MCF 10A (cell line): ENCODE measurements at places on chromosomes 2 and 18. TPM values are rescaled to one million over a fixed set of nuclear protein-coding genes. Genes with fewer than 3 reads are reported as not detected.

DNA sequence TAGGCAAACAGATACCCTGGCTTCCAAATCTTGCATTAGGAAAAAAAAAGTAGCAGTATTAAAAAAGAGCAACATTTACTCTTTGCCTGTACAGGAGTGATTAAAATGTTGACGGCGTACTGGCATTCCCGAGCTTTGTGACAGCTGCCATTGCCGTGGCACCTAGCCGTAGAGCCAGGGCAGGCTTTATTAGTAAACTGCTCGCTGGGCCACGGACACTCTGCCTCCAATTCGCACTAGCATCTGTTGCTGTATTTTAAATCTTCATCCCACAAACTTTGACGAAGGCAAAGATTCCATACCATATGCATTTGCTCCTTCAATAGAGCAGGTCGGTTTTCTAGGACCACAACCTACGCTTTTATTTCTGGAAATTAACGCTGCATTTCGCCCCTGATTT is 44.5 kb upstream of the EPHA4 start:
- no peak for DNase-seq
- H3K36me3 ChIP-seq, result peaks cover 6% of the 10 kb centered on the region
- no peak overlapping the region for H3K27ac ChIP-seq
- no peak overlapping the region for H3K4me3 ChIP-seq
- no peaks in the 10 kb centered on the region for H3K27me3 ChIP-seq

GRCh38 chr2:32805104-32806095 is 141.4 kb upstream of the LTBP1 start:
- H3K27ac ChIP-seq, result no peak overlapping the region
- H3K27me3 ChIP-seq, result no peaks in the 10 kb centered on the region
- H3K4me3 ChIP-seq, result no peak overlapping the region

DNA sequence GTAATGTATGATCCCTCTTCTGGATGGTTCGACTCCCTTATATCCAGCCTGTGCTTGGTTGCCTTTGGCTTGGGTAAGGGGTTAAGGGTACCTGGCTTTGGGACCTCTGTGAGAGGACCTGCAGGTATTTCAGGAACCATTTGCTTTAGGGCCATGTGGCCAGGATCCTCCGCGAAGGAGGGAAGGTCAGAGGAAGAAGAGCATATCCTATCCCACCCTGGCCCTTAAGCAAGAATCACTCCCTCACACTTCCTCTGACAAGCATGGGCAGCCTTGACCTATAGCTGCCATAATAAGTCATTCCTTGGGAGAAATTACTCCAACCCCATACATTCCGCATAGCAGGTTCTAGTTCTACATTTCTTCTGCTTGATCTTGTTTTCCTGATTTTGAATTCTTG is 59.1 kb upstream of the TXNDC2 start:
- peaks cover 35% of the 10 kb centered on the region for H3K4me1 ChIP-seq
- no peak for DNase-seq

DNA sequence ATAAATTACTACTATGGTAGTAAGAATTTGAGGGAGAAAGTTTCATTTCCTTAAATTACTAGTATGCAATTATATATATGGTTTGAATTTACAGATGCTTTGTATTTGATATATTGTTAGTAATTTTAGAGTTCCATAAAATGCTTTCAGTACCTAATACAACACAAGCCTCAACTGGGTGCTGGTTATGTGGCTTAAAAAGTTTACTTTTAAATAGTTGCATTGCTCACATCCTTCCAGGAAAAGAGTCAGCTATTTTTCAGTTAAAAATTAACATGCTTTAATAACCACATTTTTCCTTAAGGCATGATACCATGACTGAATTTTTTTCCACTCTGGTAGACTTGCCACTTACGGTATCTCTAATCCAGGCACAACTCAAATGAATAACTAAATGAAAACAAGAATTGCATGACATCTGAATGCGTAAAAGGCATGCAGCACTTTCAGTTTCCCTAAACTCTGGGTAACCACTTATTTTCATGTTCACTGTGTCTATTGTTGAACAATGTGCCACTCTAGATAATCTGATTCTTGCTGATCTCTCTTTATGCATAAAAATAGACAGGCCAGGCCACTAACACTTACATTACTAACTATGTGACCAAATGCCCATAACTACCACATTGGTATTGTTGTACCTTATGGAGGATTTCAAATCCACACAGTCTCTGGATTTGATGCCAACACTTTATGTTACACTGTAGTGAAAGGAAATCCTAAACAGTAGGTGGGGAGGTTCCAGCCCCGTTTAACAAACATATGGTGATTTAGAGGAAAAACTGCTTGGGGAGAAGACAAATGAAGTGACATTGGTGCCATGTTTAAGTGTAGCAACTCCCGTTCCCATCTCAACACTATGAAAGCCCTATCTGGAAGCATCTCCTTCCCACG is 35.5 kb upstream of the SLC35F5 start:
- H3K4me3 ChIP-seq, result no peak overlapping the region
- H3K4me1 ChIP-seq, result no peaks in the 10 kb centered on the region
- H3K36me3 ChIP-seq, result no peaks in the 10 kb centered on the region
- no peak overlapping the region for H3K27ac ChIP-seq
- no peak for DNase-seq
- no peaks in the 10 kb centered on the region for H3K27me3 ChIP-seq

- peaks cover 18% of the 10 kb centered on the region for H3K4me1 ChIP-seq
- H3K4me3 ChIP-seq, result peak within 1 kb of the TSS; percentile 86
- H3K27ac ChIP-seq, result peak within 1 kb of the TSS; percentile 91
- no peaks in the 10 kb centered on the region for H3K27me3 ChIP-seq
Observed at GRCh38 chr2:213151437-213152064, at the start of gene IKZF2. IKZF2 (minus strand) TSS chr2:213151612; CDS start chr2:213148629, 2,983 bp downstream.

- no peak overlapping the region for H3K27ac ChIP-seq
- H3K36me3 ChIP-seq, result no peaks in the 10 kb centered on the region
- no peak overlapping the region for H3K4me3 ChIP-seq
- no peak for DNase-seq
Observed at GRCh38 chr18:14949800-14950664, 202.1 kb downstream of the ANKRD30B start.

DNA sequence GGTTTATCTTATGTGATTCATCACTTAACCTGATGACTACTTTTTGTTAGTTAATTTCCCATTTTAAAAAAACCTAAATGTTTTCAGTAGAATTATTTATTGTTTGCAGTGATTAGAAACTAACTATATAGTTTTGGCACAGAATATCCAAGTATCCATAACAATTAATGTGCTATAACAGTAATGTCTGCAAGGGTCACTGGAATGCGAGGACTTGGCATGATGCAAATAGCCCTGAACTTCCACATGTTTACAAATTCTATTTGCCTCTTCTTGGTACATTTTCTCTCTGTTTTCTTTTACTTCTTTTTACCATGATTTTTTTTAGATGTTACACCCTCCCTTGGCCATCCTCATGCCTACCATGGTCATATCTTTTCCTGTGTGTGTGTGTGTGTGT is 49.3 kb upstream of the GALNT3 start:
- H3K36me3 ChIP-seq, result no peaks in the 10 kb centered on the region
- DNase-seq, result no peak
- H3K4me3 ChIP-seq, result no peak overlapping the region
- no peak overlapping the region for H3K27ac ChIP-seq
- no peaks in the 10 kb centered on the region for H3K27me3 ChIP-seq
- peaks cover 4% of the 10 kb centered on the region for H3K4me1 ChIP-seq

GRCh38 chr2:201233192-201233811 is 27.0 kb upstream of the CASP8 start:
- DNase-seq, result peak; percentile 94
- H3K4me1 ChIP-seq, result peaks cover 26% of the 10 kb centered on the region
- peaks cover 22% of the 10 kb centered on the region for H3K36me3 ChIP-seq

DNA sequence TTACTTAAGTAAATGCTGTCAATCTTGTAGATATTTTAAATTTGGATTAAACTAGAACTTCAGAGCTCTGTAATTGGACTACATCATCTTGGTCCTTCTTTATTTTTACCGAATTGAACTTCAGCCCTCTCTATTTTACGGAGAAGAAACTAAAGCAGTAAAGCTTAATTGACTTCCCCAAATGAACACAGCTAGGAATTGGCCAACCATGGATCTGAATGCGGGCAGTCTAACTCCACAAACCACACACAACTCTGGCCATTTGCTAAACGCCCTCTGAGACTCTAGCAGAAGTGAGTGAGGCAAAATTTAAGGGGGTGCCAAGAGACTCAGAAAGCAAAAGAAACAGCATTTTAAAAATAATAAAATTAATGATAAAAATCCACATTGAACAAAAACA is 86.3 kb upstream of the KCTD1 start:
- H3K36me3 ChIP-seq, result no peaks in the 10 kb centered on the region
- DNase-seq, result no peak
- H3K4me1 ChIP-seq, result no peaks in the 10 kb centered on the region
- no peak overlapping the region for H3K4me3 ChIP-seq
- H3K27ac ChIP-seq, result no peak overlapping the region
- H3K27me3 ChIP-seq, result no peaks in the 10 kb centered on the region

DNA sequence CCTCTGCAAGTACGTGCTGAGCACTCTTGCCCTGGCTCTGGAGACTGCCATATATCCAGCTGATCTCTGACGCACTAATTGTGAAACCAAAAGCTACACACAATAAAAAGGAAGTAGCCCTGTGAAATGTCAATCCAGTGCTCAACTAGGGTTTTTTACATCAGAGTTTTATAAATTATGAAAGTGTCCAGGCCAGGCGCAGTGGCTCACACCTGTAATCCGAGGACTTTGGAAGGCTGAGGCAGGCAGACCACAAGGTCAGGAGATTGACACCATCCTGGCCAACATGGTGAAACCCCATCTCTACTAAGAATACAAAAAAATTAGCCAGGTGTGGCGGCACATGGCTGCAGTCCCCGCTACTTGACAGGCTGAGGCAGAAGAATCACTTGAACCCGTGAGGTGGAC is 24.5 kb upstream of the PEX13 start:
- H3K27me3 ChIP-seq, result no peaks in the 10 kb centered on the region
- no peak for DNase-seq
- H3K27ac ChIP-seq, result no peak overlapping the region
- no peak overlapping the region for H3K4me3 ChIP-seq
- peaks cover 5% of the 10 kb centered on the region for H3K4me1 ChIP-seq

DNA sequence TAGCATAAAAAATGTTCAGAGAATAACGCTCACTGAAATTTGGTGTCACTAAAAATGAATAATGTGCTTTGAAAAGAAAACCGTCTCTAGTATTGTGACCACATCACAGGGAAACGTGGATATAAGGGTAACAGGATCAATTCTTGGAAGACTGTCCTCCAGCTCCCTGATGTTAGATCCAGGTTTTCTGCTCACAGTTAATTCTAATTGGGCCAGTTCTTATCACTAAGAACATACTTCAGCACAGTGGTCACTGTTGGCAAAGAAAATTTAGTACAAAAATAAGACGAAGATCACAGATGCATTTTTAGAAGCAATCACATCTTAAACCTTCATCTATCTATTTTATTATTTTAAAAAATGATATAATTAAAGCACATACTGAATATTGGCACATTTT is 57.0 kb upstream of the CD226 start:
- no peak for DNase-seq
- H3K4me3 ChIP-seq, result no peak overlapping the region
- no peak overlapping the region for H3K27ac ChIP-seq
- H3K27me3 ChIP-seq, result no peaks in the 10 kb centered on the region
- peaks cover 73% of the 10 kb centered on the region for H3K36me3 ChIP-seq

- DNase-seq, result no peak
- no peaks in the 10 kb centered on the region for H3K27me3 ChIP-seq
- H3K4me1 ChIP-seq, result no peaks in the 10 kb centered on the region
- H3K4me3 ChIP-seq, result no peak overlapping the region
- H3K36me3 ChIP-seq, result no peaks in the 10 kb centered on the region
Observed at GRCh38 chr2:11891028-11891427, 144.6 kb downstream of the LPIN1 start.

KIAA2012 gene
- total RNA-seq, result not detected in 2 replicates

CEBPZ gene
- 46.6 and 61.7 TPM in 2 replicates for total RNA-seq

NDC80 gene
- total RNA-seq, result 20.4 and 29.6 TPM in 2 replicates

ASAP2 gene
- total RNA-seq, result 80.8 and 89.5 TPM in 2 replicates

AFF3 gene
- total RNA-seq, result 0.42 and 1.0 TPM in 2 replicates
